Hepatocyte (in vitro differentiated cells): ENCODE measurements at places on chromosomes 5 and 9. TPM values are rescaled to one million over a fixed set of nuclear protein-coding genes. Genes with fewer than 3 reads are reported as not detected.

GRCh38 chr5:87686018-87686417, 273.3 kb upstream of the CCNH start:
- H3K36me3 ChIP-seq = no peaks in the 10 kb centered on the region
- no peak overlapping the region for H3K4me3 ChIP-seq
- no peaks in the 10 kb centered on the region for H3K27me3 ChIP-seq
- H3K27ac ChIP-seq = no peak overlapping the region

The AIF1L gene
- 4.2 and 5.3 TPM in 2 replicates for total RNA-seq

- H3K27me3 ChIP-seq = no peaks in the 10 kb centered on the region
- H3K4me1 ChIP-seq = peaks cover 13% of the 10 kb centered on the region
- DNase-seq = no peak
These were observed 27.8 kb downstream of the LAMC3 start for GRCh38 chr9:131036529-131037334.

The NOXA1 gene
- total RNA-seq = 7.2 and 8.2 TPM in 2 replicates

The TLX3 gene
- total RNA-seq = not detected in 2 replicates
